ENCODE measurements at places on chromosomes 1 and 21.

DNA sequence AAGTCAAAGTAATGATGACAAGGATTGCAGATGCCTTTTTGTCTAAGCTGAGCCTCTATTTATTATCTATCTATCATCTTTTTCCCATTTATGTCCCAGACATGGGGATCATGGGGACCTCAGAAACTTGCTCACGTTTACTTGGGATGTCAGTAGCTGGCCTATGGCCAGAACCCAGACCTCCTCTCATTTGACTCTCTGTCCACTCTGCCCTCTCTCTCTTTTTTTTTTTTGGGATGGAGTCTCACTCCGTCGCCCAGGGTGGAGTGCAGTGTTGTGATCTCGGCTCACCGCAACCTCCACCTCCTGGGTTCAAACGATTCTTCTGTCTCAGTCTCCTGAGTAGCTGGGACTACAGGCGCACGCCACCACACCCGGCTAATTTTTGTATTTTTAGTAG lies 3.7 kb upstream of the ID3 start:
- no peak for DNase-seq

- peak; percentile 65 for DNase-seq
Observed at GRCh38 chr21:43211072-43211759, 42.4 kb downstream of the CRYAA start.

- DNase-seq = no peak
Observed at GRCh38 chr1:20586953-20587660, 1.8 kb upstream of the CDA start.

DNA sequence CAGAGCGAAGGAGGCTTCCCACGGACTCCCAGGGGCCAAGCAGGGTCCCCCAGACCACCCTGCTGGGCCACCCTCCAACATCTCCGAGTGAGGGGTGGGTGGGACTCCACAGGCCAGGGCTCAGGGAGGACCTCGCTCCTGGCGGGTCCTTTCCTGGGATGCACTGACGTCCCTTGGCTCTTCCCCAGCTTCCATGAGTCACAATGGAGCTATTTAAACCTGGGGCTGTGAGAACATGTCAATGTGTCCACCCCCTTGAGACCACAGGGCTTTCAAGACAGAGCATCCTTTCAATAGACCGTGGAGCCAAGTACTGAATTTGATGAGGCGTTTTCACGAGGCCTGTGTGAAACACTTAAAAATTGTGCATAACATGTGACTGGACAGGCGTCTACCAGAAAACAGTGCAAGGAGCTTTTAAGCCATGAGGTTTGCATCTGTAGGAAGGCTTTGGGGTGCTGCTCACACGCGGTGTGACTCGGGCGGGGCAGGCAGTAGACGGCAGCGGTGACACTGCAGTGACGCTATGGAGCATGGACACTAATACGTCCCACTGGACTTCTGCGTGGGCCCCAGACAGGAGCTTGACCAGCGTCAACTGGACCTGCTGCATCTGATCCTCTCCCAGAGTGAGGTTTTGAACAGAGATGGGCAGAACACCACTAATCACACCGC lies 24.1 kb upstream of the NPHP4 start:
- DNase-seq = no peak

DNA sequence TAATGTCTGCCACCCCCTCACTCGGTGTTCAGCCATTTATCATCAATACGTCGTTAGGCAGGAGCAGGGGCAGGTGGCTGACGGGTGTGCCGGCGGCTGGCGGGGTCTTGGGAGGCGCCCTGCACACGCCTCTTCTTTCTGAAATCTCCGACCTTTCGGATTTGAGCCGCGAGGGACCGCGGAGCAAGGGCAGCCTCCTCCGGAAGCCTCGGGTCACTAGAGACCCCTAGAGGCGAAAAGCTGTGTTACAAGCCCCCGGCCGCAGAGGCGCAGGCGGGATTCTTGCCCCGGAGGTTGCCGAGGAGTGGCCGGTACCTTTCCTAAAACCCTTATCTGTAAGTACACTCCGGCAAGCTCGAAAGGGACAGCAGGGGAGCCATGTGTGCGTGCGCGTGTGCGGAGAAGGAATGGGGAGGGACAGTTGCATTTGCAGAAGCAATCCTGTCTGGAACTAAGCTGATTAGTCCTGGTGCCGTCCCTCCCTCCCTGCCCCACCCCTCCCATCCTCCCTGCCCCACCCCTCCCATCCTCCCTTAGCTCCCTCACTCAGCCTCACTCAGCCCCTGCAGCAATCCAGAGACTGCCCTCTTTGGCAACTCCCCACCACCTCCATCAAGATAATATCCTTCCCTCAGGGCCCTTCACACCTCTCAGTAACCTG lies 11.0 kb downstream of the BRINP2 start:
- DNase-seq = peak; percentile 52

GRCh38 chr1:169100208-169100607 lies 6.3 kb upstream of the ATP1B1 start:
- DNase-seq = no peak

- DNase-seq = peak; percentile 8
Observed at GRCh38 chr1:98177751-98178150, 256.9 kb upstream of the DPYD start.
